ENCODE measurements at places on chromosomes 2 and 18. TPM values are rescaled to one million over a fixed set of nuclear protein-coding genes. Genes with fewer than 3 reads are reported as not detected.

Gene CAPN10
- 18.2 TPM for total RNA-seq

Gene SULT1C2
- total RNA-seq: 0.64 TPM

GRCh38 chr2:73333564-73333963 lies 40.2 kb upstream of the EGR4 start:
- no peak for DNase-seq

GRCh38 chr2:42338567-42339190 lies 22.3 kb downstream of the COX7A2L start:
- no peak for DNase-seq

GRCh38 chr18:79548986-79549637 lies 130.5 kb upstream of the CTDP1 start:
- peak; percentile 84 for DNase-seq

All from mesenteric fat pad (tissue), 1 donor.